ENCODE measurements at places on chromosomes 1 and 21.

- DNase-seq, result no peak
These were observed 109.8 kb downstream of the KCNK2 start for GRCh38 chr1:215192306-215192705.

- no peak for DNase-seq
These were observed 575.5 kb downstream of the PTPRU start for GRCh38 chr1:29811727-29812407.

GRCh38 chr1:60581455-60582220, 500.7 kb upstream of the NFIA start:
- no peak for DNase-seq

GRCh38 chr21:25997788-25998611, 172.6 kb downstream of the APP start:
- DNase-seq, result no peak

DNA sequence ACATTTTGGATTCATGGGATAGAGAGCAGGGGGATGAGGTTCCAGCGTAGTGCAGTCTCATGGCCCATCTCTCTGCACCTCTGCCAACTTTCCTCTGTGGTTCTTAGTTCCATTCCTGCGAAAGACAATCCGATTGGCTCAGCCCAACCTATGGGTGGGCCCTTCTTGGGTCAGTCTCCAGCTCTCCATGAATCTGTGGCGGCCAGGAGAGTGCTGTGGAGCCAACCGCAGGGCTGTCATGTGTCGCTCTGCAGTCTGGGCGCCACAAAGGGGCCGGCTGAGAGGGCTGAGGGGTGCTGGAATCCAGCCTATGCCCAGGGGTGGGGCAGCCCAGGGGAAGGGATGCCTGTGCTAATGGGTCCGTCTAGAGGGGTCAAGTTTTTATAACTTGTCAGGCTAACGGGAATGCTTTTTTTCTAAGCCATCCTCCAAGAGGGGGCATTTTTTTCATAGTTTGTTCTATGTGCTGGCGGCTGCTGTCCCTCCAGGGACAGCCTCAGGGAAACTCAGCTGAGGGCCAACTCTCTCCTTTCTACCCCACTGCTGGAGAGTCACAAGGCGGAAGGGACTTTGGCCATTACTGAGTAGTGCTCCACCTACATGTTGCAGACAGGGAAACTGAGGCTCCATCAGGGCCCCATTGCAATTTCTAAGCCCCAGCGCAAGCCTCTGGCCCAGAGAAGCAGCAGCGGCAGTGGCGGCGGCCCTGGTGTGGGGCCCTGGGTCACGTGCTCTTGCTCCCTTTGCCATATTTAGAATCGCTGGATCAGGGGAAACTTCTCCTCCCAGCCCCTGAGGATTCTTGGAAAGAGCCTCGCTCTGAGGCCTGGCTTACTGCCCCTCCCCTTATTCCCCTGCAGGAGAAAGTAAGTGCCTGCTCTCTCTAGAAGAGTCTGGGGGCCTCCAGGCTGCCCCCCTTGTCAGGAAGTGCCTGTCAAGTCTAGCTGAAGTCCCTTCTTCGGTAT, 23.4 kb downstream of the KCNQ4 start:
- no peak for DNase-seq

DNA sequence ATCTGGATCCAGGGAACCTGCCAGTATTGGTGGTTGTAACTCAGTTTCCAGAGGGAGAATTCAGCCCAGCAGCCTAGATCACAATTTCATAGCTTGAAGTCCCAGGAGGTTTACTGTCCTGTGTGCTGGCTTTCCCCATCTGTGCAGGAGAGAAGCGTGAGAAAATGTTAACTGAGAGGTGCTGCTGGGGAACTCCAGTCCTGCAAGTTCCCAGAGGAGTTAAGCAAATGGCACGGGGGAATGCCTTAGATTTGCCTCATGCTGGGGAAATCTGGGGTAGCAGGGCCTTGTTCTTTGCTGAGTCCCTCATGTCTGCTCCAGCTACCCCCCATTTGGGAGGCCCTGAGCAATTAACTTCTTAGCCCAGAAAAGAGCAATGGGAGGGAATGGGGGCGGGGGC, 25.1 kb upstream of the SLAMF6 start:
- DNase-seq, result no peak
